Mesenchymal stem cell (in vitro differentiated cells and primary cell): ENCODE measurements at places on chromosomes 1 and 21.
A peak's percentile ranks its signal among the peaks of the same experiment; 100 is the strongest.

DNA sequence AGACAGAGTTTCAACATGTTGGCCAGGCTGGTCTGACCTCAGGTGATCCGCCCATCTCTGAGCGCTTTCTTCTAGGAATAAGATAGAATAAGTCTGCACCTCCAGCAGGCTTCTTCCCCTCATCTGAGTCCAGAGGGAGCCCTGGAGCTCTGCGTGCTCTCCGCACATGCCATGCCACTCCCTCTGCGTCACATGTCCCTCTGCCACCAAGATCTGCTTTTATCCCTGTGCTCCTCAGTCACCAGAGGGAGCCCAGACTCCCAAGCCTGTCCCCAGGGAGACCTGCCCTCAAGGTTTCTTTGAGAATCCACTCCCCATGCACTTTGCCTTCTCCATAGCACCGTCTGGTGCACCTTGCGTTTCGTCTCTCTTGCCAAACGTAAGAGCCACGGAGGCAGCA, 213.0 kb downstream of the CAMTA1 start:
- DNase-seq = no peak
- H3K4me1 ChIP-seq = no peaks in the 10 kb centered on the region
- no peak overlapping the region for H3K27ac ChIP-seq

- H3K4me3 ChIP-seq = no peak overlapping the region
- H3K4me1 ChIP-seq = no peaks in the 10 kb centered on the region
- no peak for DNase-seq
- H3K36me3 ChIP-seq = no peaks in the 10 kb centered on the region
- H3K27me3 ChIP-seq = no peaks in the 10 kb centered on the region
These were observed 18.2 kb upstream of the AGO1 start for GRCh38 chr1:35864813-35865212.

GRCh38 chr1:59290193-59290949, 6.5 kb upstream of the FGGY start:
- no peaks in the 10 kb centered on the region for H3K36me3 ChIP-seq
- H3K4me1 ChIP-seq = peaks cover 3% of the 10 kb centered on the region
- no peak overlapping the region for H3K27ac ChIP-seq
- H3K27me3 ChIP-seq = no peaks in the 10 kb centered on the region

DNA sequence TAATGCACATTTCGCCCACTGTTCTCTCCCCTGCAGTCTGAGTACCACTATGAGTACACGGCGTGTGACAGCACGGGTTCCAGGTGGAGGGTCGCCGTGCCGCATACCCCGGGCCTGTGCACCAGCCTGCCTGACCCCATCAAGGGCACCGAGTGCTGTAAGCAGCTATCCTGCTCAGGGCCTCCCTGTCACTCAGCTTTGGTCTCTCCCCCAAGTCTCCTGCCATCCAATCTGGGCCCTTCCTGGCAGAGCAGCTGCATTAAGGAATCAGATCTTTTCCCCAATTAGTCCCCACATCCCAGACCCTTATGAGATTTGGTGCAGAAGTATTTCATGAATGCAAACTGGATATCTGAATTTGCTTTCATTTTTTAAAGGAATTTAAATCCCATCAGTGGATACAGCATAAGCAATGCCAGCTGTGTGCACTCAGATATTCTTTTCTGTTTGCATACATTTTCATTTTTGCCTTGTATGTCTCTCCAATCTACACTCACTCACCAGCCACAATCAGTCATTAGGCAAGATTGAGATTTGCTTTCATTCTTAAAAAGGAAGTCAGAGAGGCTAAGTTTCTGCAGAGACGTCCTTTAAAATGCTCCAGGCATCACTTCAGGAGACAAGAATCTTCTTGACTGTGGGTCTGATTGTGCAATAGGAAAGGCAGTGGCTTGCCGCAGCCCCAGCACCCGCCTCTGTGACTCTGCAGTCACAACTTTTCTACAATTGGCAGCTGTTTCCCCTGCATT, 48.1 kb downstream of the ELAPOR1 start:
- peak overlapping the region; percentile 15 for H3K27ac ChIP-seq
- H3K27me3 ChIP-seq = no peaks in the 10 kb centered on the region
- no peaks in the 10 kb centered on the region for H3K36me3 ChIP-seq
- peaks cover 8% of the 10 kb centered on the region for H3K4me1 ChIP-seq

GRCh38 chr1:240322943-240323342, 231.3 kb downstream of the FMN2 start:
- H3K27me3 ChIP-seq = no peaks in the 10 kb centered on the region
- DNase-seq = no peak
- H3K27ac ChIP-seq = no peak overlapping the region
- H3K36me3 ChIP-seq = peaks cover 3% of the 10 kb centered on the region
- H3K4me3 ChIP-seq = no peak overlapping the region

DNA sequence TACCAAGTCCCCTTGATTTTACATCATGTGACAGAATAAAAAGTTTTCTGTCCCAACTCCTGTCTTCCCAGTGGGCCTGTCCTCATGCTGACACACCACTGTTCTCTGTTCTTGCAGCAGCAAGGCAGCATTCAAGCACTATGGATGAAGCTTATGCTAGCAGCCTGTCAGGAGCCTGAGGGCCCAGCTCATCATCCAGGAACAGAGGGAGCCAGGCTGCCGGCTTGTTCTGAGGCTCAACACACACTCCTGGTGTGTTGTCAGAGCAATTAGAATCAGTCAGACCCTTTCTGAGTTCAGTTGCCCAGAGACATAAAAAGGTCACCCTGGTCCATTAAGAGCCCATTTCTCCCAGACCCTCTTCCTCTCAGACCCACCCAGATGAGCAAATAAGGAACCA, 282.9 kb downstream of the SEC16B start:
- no peaks in the 10 kb centered on the region for H3K27me3 ChIP-seq
- no peaks in the 10 kb centered on the region for H3K4me1 ChIP-seq

DNA sequence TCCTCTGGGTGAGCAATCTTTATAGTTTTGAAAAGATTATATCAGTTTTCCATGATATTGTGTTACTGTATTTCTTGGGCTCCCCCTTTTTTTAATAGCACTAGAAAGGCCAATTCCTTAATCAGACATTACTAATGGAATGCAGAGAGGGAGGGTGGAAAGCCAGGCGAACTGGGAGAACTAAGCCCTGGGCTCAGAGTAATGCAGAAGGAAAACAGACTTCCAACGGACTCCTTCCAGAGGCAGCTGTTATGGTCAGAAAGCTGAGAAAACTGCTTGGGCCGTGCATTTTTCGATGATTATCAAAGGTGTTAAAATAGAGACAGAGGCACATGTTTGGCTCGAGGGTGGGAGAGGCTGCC, 206.3 kb downstream of the FOXD2 start:
- H3K4me1 ChIP-seq = no peaks in the 10 kb centered on the region
- H3K27me3 ChIP-seq = peaks cover 19% of the 10 kb centered on the region
- no peak for DNase-seq
- H3K4me3 ChIP-seq = no peak overlapping the region
- no peaks in the 10 kb centered on the region for H3K36me3 ChIP-seq

GRCh38 chr1:90963651-90964050, 58.2 kb downstream of the ZNF644 start:
- H3K36me3 ChIP-seq = peaks cover 7% of the 10 kb centered on the region
- DNase-seq = peak; percentile 15
- H3K4me1 ChIP-seq = no peaks in the 10 kb centered on the region
- H3K27me3 ChIP-seq = no peaks in the 10 kb centered on the region
